ENCODE measurements at places on chromosomes 7 and 10.

DNA sequence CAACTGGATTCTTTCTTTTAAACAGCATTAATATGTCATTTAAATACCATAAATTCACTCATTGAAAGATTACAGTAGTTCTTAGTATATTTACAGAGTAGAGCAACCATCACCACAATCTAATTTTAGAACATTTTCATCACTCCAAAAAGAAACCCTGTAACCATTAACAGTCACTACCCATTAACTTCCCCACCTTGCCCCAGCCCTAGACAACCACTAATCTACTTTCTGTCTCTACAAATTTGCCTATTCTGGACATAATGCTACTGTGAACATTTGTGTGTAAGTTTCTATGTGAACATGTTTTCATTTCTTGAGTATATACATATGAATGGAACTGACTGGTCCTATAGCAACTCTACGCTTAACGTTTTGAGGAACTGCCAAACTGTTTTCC is 42.4 kb downstream of the P4HA1 start:
- DNase-seq = no peak

GRCh38 chr7:31017032-31017675 is 35.0 kb upstream of the ADCYAP1R1 start:
- DNase-seq = peak; percentile 45

GRCh38 chr10:28965937-28966336 is 288.6 kb downstream of the BAMBI start:
- DNase-seq = no peak

GRCh38 chr10:44385696-44386441 is 972 bp upstream of the CXCL12 start:
- DNase-seq = peak; percentile 76
